ENCODE measurements at places on chromosomes 1 and 21.

DNA sequence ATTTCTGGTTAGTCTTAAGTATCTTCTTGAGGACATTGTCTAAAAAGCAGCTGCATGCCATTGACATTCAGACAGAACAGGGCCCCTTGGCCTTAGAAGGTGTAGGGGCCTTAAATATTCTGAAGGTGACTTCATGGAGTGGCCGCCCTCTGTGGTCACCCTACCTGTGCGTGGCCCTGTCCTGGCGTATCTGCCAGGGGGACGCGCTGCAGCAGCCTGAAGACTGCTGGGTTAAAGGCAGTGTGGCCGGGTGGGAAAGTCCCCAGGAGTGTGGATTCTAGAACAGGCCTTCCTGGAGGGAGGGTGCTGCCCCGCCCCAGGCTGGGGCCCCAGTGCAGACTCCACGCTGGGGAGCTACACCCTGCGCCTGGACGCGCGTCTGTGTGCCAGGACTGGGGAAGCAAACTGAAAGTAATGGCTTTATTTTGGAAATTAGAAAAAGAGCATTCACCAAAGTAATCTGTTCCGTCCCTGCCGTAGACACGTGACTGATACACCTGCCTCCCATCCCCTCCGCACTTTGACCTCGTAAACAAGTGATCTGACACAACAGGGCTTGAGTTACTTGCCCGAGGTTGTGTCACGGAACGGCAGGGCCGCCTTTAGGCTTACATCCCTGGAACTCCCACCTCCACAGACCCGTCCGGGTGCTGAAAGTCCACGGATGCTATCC, 1.8 kb downstream of the AGPAT3 start:
- no peak for DNase-seq

GRCh38 chr1:211557894-211558625, 20.9 kb downstream of the SLC30A1 start:
- no peak for DNase-seq

DNA sequence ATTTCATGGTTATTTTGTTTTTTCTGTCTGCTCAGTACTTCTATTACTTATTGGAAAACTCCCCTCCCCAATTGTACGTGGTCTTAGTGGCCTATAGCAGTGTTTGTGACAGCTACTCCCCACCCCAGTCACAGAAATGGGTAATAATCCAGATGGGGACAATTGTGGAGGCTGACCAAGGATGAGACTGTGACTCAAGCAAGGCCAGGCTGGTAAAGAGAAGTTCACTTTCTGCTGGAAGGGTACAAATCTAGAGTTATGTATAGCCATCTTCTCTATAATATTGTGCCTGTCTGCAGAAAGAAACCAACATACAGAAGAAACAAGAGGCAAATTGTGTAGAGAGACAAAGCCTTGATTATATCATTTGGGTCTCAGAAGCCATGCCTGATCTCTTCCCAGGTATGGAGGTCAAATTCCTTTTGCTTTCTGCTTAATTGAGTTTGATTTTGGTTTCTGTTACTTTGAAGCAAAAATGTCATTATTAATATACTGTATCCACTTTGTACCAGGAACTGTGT, 270.4 kb downstream of the HLX start:
- peak; percentile 49 for DNase-seq

GRCh38 chr1:53393325-53393792, 65.5 kb upstream of the LRP8 start:
- DNase-seq: peak; percentile 50

DNA sequence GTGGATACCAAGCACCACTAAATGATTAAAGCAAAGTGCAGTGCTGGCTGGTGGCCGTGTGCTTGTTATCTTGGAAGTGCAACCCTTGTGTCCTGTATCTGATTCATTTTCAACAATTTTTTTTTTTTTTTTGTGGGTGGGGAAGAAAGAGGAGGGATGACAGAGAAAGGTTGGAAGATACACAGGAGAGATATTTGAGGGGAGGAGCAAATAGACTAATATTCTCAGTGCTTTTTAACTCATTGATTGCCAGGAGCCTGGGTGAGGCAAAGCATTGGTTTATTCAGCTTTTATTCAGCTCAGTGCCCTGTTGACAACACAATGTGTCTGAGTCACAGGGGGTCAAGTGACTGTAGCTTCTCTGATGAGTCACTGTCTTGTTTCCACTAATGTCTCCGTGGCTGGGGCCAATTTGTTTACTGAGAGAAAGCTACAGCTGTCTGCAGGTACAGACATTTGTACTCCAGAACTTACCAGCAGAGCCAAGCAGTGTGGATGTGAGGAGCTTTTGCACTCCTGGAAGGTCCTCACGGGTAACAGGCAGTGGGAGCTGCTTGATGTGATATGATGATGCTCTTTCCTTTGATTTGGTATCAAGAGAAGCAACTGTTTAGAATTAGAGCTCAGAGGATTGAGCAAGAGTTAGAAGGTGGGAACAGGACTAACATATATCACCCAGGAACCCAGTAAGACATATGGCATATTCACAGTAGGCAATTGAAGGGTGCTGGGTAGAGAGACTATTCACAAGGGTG, 23.6 kb upstream of the DNM3 start:
- DNase-seq: peak; percentile 84

DNA sequence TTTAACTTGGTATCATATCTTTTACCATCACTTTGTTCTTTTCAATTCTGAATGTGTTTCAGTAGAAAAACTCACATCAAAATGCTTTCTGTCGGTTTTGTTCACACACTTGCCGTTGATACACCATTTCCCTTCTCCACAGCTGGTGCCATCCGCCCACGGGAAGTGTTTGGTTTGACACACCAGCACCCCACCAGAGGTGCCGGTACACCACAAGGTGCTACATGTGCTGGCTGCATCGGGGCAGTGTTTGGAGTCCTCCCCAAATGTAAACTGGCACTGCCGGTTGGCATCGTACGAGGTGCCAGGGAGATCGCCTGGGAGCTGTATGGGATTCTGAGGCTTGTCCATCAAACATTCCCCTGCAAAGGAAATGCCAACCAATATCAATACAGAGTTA, 5.0 kb downstream of the ADAMTS1 start:
- no peak for DNase-seq

DNA sequence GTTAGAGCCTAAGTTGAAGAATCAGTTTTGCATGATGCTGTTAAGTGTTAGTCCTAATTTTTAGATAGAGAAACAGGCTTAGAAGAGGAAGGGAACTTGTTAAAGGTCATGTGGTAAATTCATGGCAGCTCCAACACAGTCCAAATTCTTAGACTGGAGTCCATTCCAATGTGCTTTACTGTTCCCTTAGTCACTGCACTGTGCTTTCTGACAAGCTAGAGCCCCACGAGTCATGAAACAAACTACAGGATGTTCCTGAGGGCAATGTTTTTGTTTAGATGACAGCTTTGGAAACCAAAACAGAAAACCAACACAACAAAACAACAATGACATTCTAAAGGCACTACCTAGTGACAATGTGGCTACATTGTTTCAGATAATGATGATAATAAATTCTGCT, 23.1 kb upstream of the RGS4 start:
- DNase-seq: no peak

DNA sequence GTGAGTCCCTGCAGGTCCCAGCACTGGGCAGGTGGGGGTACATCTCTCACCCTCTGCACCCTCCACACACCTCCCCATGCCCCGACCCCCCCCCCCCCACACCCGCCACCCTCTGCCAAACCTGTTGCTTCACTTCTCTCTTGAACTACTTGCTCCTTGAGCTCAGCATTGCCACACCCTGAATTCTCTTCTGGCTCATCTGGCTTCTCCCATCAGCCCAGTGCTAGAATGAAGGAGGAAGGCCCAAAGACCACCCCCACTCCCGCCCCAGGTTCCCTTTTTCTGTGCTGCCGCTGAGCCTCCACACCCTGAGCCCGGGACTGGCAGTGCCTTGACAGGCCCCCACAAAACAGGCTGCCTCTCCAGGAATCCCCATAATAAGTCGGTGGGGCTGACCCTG, 6.4 kb upstream of the TNNI1 start:
- peak; percentile 49 for DNase-seq

GRCh38 chr21:32309906-32310460, 11.3 kb downstream of the MRAP start:
- DNase-seq: no peak

GRCh38 chr1:19672237-19672636, 7.6 kb downstream of the HTR6 start:
- DNase-seq: no peak

GRCh38 chr1:28913786-28914227, 562 bp upstream of the EPB41 start:
- DNase-seq: no peak

DNA sequence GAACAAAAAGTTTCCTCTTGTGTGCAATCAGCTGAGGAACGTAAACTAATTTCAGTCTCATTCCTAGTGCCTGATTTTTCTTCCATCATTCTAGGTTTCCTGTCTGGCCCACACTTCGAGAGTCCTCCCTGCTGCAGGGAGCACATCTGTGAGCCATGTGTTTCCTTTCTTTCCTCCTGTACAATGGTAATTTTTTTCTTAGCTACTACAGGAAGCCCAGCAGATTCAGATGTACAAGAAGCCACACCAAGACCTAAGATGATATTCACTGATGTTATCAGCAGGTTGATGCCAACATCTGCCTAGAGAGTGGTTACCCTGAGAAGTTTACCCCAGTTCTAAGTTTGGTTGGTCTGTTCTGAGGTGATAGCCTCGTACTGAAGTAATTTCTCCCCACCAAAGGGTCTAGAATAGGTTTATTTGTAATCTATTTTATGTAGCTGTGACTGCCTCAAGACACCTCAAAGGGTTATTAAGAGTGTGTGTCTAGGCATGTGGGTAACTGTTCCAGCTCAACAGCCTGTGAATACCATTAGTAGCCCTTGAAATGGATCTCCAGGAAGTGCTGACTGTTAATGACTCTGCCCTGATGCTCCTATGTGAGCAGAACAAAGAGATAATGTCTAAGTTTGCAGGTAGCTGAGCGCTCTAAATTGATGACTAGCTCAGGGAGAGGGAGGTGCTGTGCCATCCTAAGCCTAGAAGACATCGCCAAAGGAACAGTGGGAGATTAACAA, 31.7 kb upstream of the CLDN14 start:
- DNase-seq: no peak

DNA sequence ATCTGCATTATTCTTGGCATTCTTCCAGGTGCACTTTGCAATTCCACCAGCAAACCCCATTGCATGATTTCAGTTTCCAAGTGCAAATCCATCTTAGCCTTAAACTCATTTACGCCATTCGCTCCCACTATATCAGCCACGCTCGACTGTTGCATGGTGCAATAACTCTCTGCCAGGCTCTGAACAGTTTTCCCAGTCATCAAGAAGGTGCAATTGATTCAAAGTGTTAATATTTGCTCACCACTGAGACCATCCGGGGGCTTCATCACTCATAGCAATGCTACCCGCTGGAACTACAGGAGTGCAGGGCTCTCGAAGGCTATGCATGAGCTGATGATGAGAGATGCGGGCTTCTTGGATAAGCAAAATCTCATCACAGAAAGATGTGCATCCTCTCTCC, 488.2 kb downstream of the OMA1 start:
- no peak for DNase-seq
